Tibial artery (tissue), 4 donors: ENCODE measurements at places on chromosomes 7 and 10.

DNA sequence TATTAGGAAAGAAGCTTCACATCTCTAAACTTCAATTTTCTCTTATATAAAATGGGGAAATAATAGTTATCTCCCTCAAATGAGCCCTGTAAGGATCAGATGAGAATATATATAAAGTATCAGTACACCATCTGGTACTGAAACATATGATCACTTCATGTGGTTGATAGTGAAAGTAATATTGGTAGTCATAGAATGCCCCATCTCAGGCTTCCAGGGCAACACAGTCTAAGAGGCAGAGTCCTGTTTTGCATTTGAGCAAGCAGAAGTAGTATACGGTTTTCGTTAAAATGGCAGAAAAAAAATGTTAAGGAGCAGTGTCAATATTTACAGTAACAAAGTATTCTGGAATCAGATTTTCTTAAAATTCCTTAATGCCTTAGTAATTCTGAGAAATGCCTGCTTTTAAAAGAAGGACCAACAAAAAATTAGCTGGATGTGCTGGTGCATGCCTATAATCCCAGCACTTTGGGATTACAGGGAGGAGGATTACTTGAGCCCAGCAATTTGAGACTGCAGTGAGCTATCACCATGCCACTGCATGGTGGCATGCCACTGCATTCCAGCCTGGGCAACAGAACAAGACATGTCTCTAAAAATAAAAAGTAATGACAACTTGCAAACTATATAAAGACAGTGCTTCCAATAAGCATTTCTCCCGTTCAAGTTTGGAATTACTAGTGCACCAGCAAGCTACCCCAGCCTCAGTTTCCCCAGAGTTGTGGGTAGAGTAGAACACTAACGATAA, 19.8 kb downstream of the KBTBD2 start:
- H3K4me1 ChIP-seq = no peaks in the 10 kb centered on the region
- DNase-seq = no peak
- H3K27me3 ChIP-seq = no peaks in the 10 kb centered on the region
- no peak overlapping the region for H3K27ac ChIP-seq
- H3K4me3 ChIP-seq = no peak overlapping the region
- H3K36me3 ChIP-seq = peaks cover 56% of the 10 kb centered on the region

DNA sequence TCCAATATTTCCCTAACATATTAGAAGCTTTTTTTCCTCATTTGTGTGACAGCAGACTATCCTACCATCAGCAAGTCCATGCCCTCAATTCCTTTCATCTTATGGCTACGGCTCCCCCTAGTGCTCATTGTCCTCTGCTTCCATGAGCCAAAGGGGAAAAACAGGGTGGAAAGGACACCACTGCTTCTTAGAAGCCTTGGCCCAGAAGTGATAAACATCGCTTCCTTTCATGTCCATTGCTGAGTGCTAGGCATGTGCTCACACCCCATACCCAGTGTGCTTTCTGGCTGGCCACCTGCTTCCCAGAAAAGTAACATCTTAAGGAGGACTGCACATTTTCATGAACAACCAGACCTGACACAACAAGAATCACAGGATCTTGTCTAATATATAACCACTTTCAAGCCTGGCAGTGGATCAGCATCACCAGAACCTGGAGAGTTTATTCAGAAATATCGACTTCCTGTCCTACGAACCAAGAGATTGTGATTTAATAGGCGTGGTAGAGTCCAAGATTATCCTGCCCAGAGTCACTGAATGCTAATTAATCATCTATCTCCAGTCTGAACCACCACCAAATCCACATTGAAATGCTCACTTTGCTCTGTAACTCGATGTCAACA, 650.5 kb upstream of the SORCS1 start:
- peak; percentile 39 for DNase-seq
- no peaks in the 10 kb centered on the region for H3K27me3 ChIP-seq
- no peak overlapping the region for H3K4me3 ChIP-seq

GRCh38 chr7:156397249-156397648, 243.3 kb upstream of the RNF32 start:
- no peak for DNase-seq
- no peaks in the 10 kb centered on the region for H3K36me3 ChIP-seq
- H3K4me1 ChIP-seq = no peaks in the 10 kb centered on the region
- H3K27ac ChIP-seq = no peak overlapping the region

- H3K4me3 ChIP-seq = peak within 1 kb of the TSS; percentile 59
- peaks cover 17% of the 10 kb centered on the region for H3K27me3 ChIP-seq
- H3K36me3 ChIP-seq = no peaks in the 10 kb centered on the region
- peaks cover 22% of the 10 kb centered on the region for H3K4me1 ChIP-seq
Measured at GRCh38 chr7:117322741-117323304, at the start of gene WNT2. TSS of gene WNT2 (minus strand) at chr7:117323058. CDS start at chr7:117322989, 69 bp downstream.

GRCh38 chr7:135645296-135645904, 16.9 kb upstream of the STMP1 start:
- H3K27ac ChIP-seq = no peak overlapping the region
- no peak for DNase-seq
- no peaks in the 10 kb centered on the region for H3K4me1 ChIP-seq
- no peaks in the 10 kb centered on the region for H3K27me3 ChIP-seq
- H3K36me3 ChIP-seq = peaks cover 71% of the 10 kb centered on the region

- no peaks in the 10 kb centered on the region for H3K36me3 ChIP-seq
- no peaks in the 10 kb centered on the region for H3K4me1 ChIP-seq
- no peak overlapping the region for H3K27ac ChIP-seq
- H3K27me3 ChIP-seq = no peaks in the 10 kb centered on the region
- no peak overlapping the region for H3K4me3 ChIP-seq
Measured at GRCh38 chr7:7861211-7861633, 107.4 kb upstream of the GLCCI1 start.

- H3K4me1 ChIP-seq = peaks cover 5% of the 10 kb centered on the region
- no peak overlapping the region for H3K4me3 ChIP-seq
- no peaks in the 10 kb centered on the region for H3K27me3 ChIP-seq
- H3K27ac ChIP-seq = no peak overlapping the region
Measured at GRCh38 chr10:133306097-133306476, 2.6 kb downstream of the TUBGCP2 start.

- no peaks in the 10 kb centered on the region for H3K27me3 ChIP-seq
- H3K36me3 ChIP-seq = no peaks in the 10 kb centered on the region
- peak; percentile 72 for DNase-seq
- peak overlapping the region; percentile 26 for H3K4me3 ChIP-seq
Measured at GRCh38 chr7:47576031-47576865, 5.7 kb downstream of the TNS3 start.

DNA sequence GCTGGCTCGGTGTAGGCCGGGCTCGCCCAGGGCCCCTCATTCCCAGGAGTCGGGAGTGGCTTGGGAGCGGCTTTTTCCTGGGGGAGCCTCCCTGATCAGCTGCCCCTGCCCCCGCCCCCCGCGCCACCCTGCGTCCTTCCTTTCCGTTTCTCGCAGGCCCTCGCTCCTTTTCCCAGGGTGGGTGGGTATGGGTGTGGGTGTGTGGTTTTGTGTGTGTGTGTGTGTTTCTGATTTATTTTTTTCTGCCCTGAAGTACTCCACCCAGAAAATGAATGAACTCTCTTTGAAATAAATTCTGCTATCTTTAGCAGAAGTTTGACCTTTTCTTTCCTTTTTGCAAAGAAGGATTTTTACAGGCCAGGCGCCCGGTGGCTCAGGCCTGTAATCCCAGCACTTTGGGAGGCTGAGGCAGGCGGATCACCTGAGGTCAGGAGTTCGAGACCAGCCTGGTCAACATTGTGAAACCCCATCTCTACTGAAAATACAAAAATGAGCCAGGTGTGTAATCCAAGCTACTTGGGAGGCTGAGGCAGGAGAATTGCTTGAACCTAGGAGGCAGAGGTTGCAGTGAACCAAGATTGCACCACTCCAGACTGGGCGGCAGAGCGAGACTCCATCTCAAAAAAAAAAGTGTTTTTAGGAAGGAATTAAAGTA, 30.0 kb upstream of the AP5Z1 start:
- peak overlapping the region; percentile 43 for H3K4me3 ChIP-seq
- H3K27ac ChIP-seq = peak overlapping the region; percentile 80
- no peaks in the 10 kb centered on the region for H3K27me3 ChIP-seq
- DNase-seq = no peak
